ENCODE measurements at places on chromosomes 1 and 21. TPM values are rescaled to one million over a fixed set of nuclear protein-coding genes. Genes with fewer than 3 reads are reported as not detected.

TNFSF4 gene
- 1.1 TPM for total RNA-seq

NTMT2 gene
- not detected for total RNA-seq

VASH2 gene
- 1.8 TPM for total RNA-seq

GRCh38 chr1:7510389-7510931 lies 260.6 kb upstream of the VAMP3 start:
- DNase-seq, result no peak

- DNase-seq, result no peak
Observed at GRCh38 chr1:101410048-101410878, 173.4 kb downstream of the S1PR1 start.

DNA sequence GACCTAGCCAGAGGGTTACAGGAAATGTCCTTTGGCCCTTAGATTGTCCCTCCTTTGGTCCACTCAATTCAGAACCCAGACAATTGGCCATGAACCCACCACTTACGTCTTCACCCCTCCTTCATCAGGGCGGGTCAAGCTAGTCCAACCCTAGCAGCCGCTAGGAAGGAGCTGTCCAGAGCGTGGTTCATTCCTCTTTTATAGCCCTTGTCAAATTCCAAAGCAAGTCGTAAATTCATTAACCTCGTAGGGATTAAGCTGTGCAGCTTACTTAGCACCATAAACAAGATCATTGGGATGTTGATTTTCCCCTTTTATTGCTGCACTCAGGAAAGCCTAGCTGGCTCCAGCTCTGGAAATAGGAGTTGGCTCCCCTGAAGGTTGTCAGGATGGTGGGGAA lies 90.1 kb downstream of the TMEM53 start:
- no peak for DNase-seq

DNA sequence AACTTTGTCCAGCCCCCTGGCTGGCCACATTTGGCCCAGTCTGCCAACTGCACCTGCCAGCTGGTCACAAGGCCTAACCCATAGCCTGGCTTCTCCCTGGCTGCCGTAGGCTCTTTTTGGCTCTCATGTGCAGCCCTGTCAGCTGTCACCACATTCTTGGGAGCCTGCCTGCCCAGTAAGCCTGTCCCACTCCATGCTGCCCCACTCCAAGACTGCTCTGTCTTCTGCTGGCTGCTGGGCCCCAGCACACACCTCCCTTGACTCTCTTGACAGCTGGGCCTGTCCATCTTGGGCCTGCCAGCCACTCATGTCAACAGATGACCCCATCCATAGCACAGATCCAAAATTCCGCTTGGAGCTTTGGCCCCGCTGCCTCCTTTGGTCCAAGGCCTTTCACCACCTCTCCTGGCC lies 74.3 kb upstream of the EDN2 start:
- DNase-seq, result no peak
